ENCODE measurements at places on chromosomes 2 and 18.
A peak's percentile ranks its signal among the peaks of the same experiment; 100 is the strongest.

- DNase-seq, result no peak
Observed at GRCh38 chr18:48325115-48325665, 84.0 kb downstream of the ZBTB7C start.

GRCh38 chr2:48600204-48600813 is 17.3 kb upstream of the GTF2A1L start:
- DNase-seq, result no peak

GRCh38 chr2:225025917-225026571 is 16.2 kb downstream of the DOCK10 start:
- DNase-seq, result peak; percentile 68

DNA sequence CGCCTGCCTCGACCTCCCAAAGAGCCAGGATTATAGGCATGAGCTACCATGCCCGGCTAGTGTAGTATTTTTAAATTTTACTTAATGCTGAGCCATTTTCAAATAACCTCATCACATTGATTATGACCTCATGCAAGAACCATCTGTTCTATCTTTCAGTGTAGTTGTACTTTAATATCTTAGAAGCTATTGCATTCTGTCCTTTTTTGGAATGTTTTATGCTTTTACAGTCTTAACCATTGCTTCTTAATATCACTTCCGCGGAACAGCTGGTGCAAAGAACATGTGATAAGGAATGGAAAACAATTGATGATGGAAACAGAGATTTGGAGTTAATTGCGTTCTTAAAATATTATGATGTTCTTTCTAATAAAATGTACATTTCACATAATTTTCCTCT is 2.7 kb downstream of the GEN1 start:
- DNase-seq, result no peak

- no peak for DNase-seq
Observed at GRCh38 chr2:70089983-70090525, 2.8 kb downstream of the PCBP1 start.

DNA sequence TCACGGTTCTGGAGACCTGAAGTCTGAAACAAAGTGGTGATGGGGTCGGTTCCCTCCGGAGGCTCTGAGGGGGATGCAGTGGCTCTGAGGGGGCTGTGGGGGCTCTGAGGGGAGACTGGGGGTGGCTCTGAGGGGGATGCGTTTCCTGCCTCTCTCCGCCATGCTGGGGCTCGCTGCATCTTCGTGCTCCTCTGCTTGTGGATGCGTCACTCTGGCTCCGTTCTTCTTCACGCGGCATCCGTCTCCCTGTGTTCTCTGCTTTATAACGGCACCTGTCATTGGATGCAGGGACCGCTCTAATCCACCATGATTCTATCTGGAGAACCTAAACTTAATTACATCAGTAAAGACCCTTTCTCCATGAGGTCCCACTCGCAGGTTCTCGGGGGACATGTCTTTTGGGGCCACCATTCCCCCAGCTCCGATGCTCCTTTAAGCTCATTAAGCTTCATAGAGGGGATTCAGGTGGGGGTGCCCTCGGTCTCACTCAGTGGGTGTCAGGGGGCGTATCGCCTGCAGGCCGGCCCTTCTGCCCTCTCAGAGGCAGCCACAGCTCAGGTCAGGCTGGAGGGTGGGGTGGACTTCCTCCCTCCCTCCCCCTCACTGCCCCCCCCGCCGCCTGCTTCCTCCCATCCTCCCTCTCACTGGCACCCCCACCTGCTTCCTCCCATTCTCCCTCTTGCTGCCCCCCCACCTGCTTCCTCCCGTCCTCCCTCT is 18.4 kb downstream of the RTP5 start:
- no peak for DNase-seq

DNA sequence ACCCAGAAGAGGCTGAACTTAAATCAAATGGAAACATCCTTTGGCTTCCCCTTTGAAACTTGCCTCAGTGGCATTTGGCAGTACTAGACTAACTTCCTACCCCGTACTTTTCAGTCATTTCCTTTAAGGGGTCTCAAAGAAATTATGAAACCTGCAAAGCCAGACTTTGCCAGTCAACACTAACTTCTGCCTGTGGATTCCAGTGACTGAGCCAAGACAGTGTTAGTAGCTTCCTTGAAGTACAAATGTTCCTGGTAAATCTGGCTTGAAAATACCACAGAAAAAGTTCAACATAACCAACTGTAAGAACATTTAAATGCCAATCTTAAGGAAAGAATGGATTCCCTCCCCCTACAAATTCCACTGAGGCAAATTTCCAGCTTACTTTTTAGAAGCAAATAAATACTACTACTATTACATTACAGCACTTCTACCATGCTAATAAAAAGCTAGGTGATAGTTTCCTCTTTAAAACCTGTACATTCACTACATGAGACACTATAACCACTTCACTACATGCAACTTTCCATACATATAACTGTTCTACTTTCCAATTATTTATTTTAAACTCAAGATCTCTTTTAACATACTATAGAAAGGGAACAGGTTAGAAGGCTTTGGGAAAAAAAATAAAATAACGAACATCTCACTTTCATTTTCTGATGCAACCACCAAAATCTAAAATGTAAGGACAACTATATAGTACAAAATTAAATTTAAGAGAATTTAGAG is 2.4 kb downstream of the PELI1 start:
- no peak for DNase-seq

DNA sequence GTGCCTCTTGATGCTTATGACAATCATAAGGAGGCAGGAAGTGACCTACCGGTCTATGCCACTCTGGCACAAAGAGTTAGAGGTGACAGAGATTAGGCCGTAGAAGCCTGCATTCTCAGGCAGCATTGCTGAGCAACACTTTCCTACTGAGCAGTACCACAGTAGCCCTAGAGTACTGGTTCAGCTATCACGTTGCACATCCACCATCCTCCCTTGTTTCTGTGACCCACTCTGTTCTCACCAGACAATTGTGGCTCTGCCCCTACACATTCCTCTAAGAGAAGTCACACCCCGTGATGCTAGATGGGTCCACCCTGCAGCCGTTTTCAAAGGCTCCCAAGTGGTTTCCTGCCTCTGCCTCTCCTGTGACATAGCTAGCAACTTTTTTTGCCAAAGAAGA is 22.6 kb upstream of the SUCLG1 start:
- peak; percentile 50 for DNase-seq

- no peak for DNase-seq
Observed at GRCh38 chr2:207762146-207762545, 7.6 kb downstream of the FZD5 start.

GRCh38 chr2:6846967-6847681 is 18.6 kb downstream of the CMPK2 start:
- no peak for DNase-seq

DNA sequence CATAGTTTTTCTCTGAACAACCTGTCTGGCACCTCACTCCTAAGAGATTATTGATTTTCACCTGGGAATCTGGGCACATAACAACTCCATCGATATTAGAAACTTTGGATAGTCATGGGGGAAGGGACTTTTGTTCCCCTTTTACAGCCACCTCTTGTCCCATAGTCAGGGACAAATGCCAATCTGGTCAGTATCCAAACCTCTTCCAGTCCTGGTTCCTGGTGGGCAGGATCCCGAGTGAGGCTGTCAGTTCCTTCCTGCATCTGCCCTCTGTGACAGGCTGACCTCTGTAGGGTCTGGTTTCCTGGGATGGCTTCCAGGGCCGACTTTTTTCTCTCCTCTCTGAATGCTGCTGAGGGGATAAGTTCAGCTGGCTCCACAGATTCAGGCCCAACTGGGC is 11.0 kb downstream of the KIF5C start:
- DNase-seq, result no peak

DNA sequence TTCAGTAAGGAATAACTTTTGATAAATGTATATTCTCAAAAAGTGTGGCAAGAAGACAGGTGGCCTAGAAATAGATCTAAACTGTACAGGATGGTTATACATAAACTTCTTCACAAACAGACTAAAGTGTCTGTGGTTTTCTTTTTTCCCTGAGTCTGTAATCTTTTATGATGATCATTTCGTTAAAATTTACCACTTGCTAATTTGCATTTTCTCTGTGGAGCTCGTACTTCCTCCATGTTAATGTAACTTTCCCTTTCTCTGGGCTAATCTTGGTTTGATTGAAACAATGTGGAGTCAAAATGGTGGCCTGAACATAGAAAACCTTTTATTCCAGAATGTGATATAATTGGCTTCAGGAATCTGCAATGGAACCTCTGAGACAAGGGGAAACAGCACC is 166.2 kb downstream of the FTCDNL1 start:
- DNase-seq, result no peak

DNA sequence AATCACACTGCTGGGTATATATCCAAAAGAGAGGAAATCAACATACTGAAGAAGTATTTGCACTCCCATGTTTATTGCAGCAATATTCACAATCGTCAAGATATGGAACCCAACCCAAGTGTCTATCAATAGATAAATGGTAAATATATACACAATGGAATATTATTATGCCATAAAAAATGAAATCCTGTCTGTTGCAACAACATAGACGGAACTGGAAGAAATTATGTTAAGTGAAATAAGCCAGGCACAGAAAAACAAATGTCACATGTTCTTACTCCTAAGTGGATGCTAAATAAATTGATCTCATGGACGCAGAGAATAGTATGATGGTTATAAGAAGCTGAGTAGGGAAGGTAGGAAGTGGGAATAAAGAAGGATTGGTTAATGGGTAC is 65.7 kb downstream of the NCKAP1 start:
- no peak for DNase-seq

DNA sequence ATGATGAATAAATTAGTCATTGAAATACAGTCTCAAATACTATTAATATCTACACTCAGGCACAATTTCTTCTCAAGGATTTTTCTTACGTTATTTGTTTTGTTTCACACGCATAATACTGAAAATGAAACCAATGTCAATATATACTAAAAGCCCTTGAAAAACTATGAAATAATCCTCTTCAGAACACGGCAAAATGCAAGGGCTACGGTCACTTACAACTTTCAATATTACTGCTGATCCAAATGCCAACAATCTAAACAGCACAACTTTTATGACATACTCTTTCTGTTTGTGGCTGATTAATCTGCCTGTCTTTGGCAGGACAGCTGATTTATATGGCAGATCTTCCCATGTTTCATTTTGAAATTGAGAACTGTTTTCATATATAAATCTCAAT is 68.3 kb downstream of the LRPPRC start:
- DNase-seq, result no peak

DNA sequence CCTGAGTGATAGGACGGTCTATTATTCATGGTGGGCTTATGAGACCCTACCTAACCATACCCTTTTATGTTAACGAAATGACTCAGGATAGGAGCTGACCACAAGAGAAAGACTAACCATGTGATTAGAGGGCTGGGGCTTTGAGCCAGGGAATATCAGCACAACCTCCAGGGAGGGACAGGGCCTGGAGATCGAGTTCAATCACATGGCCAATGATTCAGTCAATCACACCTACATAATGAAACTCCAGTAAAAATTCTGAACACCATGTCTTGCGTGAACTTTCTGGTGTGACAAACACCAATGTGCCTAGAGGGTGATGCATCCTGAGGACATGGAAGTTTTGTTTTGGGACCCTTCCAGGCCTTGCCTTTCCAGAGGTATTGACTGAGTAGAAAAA is 2.2 kb upstream of the TEX51 start:
- no peak for DNase-seq

DNA sequence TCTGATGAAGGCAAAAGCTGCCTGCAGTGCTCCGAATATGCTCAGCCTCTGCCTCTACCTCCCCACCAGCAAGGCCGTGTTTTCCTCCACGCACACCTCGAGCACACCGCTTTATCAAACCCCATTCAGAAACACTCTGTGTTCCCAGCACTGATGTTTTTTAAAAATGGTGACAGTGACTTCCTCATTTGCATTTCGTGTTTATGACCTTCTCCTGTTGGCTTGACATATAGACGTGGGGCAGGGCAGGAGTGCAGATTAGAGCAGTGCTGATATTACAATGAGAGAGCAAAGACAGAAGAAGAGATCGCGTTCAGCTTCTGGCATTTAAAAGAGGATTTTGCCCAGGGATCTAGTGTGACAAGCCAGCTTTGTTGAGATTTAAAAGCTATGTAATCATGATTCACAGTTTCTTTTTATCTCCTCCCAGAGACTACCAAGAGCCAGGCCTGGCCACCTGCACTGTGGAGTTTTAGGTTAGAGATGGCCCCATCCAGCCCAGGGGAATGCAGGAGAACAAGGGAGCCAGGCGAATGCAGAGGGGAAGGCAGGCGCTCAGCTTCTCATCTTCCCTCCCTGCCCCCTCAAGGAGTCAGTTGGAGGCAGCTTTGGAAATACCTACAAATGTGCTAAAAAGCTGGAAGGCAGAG is 61.5 kb upstream of the NEDD4L start:
- DNase-seq, result no peak

DNA sequence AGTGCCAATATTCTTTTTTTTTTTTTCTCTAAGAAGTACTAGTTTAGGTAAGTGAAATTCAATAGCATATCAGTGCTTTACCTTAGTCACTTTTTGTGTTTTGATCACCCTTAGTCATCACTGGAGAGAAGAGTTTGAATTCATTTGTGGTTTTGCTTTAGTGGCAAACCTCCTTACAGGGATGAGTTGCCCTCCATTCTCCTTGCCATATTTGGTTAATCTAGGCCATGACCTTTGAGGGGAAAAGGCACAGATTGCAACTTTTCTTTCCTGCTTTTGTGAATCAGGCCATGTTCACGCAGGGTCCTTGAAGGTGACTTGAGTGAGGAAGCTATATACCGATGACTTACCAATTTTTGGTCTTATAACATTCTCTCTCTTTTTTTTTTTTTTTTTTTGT is 34.4 kb downstream of the PLEKHA3 start:
- DNase-seq, result peak; percentile 28

DNA sequence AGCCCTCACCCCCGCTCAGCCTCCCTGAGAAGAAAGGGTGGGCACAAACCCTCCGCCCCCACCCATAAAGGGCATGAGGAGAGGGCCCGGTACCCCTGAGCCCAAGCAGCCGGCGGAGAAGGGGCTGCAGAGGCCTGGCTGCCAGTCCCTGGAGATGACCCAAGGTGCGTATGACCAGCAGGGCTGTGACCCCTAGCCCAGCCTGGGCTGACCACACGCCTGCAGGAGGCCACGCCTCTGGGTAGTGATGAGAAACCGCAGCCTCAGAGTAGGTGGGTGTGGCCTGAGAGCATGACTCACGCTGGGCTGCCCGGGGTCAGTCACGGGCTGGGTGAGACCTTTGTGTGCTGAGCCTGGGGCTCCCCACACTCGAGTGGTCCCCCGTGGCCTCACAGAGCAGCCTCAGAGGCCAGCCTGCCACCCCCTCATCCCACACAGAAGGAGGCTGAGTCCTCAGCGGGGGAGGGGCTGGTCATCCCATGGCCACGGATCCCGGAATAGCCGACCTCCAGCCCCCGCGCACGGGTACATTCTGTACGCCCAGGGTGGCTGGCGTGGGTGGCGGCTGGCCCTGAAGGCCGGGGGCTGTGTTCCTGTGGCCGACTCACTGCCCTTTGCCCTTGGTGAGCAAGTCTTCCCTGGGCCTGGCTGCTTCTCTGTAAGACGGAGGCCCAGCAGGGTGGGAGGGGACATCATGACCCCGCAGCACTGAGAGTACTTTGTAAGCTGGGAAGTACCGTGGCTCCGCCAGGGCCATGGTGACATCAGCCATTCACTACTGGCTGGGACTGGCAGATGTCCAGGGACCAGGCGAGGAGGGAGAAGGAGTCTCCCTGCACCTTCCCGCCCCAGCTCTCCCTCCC is 110.8 kb upstream of the OTOS start:
- peak; percentile 57 for DNase-seq

Measured in non-pigmented ciliary epithelial cell (primary cell).